ENCODE measurements at places on chromosomes 6 and 20.
A peak's percentile ranks its signal among the peaks of the same experiment; 100 is the strongest.

- DNase-seq, result no peak
These were observed 18.8 kb upstream of the RGS17 start for GRCh38 chr6:153149891-153150290.

DNA sequence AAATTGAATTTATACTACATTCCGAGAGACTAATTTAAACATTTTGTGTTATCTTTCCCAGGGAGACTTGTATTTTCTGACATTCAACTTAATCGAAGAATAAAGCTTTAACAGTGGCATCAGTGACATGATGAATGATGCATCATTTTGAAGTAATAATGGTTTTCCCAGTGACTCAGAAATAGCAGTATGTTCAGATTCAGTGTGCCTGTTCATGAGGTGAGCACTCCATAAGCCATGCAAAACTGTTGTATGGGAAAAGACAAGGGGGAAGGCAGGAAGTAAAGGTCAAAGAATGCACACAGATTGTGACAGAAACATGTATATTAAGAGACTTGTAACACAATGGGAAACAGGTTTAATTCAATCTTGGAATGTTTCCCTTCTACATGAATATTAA lies 1348.2 kb upstream of the GJE1 start:
- peak; percentile 70 for DNase-seq

DNA sequence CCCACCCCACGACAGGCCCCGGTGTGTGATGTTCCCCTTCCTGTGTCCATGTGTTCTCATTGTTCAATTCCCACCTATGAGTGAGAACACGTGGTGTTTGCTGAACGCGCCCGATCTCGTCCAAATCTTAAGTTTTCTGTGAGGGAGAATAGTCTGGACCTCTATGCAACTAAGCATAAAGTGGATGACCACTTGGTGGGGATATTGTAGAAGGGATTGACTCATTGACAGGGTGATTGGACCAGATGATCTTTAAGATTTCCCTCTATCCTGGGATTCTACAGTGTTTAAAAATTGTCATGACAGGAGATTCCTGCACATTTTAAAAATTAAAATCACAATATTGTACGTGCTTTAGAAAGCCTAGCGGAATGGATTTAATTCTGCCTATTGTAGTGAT lies 141.3 kb downstream of the TRMT11 start:
- DNase-seq, result no peak

DNA sequence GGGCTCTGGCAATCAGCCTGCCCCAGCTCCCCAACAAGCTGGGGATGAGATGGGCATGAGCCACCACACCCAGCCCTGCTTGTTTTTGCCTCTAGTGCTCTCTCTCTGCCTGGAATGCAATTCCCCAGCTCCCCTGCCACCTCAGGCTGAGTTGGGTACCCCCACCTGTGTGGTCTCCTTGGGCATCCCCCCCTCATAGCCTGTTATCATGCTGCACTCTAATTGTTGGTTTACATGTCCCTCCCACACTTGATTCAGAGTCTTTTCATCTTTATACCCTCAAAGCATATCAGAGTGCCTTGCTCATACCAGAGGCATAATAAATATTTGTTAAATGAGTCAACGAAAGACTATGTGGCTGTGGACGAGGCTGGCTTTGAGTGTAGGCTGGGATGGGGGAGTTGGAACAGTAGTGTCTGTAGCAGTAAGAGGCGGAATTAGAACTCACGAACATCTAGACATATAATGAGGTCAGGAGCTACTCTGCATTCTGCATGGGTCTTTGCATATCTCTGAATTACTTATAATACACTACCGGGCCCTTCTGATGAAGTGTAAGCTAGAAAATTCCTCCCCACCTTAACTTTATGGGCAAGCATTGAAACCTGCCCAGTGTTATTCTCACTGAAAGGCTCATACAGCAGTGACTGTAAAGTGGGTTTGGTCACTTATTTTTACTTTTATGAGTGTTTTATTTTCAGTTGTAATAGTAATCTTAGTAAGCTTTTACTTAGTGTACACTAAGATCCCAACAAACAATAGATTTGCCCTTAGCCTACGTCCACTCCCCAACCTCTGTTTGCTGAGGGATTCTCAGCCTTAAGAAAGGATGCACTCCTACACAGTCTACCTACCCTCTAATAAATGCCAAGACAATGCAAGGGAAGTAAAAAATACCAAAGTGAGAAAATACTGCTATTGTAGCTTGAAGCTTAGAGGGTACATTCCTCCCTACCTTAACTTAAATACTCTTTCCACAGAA lies 58.7 kb downstream of the EDN1 start:
- DNase-seq, result peak; percentile 88

GRCh38 chr6:70289299-70289698 lies 13.6 kb downstream of the COL9A1 start:
- no peak for DNase-seq
